ENCODE measurements at places on chromosomes 6 and 20.

- DNase-seq, result no peak
These were observed 48.7 kb downstream of the SLC35F1 start for GRCh38 chr6:117955684-117956256.

DNA sequence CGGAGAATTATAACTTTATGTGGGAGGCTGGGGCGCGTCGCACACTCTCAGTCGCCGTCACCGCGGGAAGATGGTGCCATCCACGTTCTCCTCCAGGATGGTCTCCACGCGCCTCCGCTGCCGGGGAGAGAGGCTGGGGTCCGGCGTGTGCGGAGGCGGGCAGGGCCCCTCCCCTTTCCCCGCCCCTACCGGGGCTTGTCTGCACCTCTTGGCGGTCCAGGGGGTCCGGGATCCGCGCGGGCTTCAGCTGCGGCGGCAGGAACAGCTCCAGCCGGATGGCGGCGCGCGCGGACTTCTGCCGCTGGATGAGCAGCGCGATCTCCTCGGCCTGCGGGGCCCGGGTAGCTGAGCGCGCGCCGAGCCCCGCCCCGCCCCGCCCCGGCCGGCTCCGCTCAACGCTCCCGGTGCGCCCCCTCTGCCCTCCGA, 807 bp downstream of the LKAAEAR1 start:
- DNase-seq, result peak; percentile 94

DNA sequence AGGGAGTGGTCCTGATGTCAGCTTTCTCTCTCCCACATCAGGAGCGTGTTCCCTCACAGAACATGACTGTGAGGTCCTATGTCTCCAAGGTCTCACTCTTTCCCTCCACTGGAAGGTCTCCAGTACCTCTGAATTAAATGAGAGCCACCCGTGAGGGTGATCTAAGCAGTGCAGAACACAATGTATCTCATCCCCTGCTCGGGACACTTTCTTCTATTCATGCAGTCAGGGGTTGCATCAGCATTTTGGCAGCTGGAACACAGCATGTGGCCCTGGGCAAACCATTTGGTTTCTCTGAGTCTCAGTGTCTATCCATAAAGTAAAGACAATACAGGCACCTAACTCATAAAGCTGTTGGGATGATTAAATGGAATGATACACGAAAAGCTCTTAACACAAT, 34.2 kb downstream of the MAFB start:
- no peak for DNase-seq

- DNase-seq, result no peak
These were observed 7.7 kb downstream of the RGS19 start for GRCh38 chr20:64071341-64072332.

Measured in endodermal cell (in vitro differentiated cells).